ENCODE measurements at places on chromosomes 11 and 22.

- peak; percentile 17 for DNase-seq
Observed at GRCh38 chr11:110909336-110909735, 197.1 kb upstream of the ARHGAP20 start.

- no peak for DNase-seq
Observed at GRCh38 chr11:30489076-30489475, 97.1 kb downstream of the MPPED2 start.

- peak; percentile 74 for DNase-seq
Observed at GRCh38 chr22:47053726-47054141, 291.3 kb downstream of the TBC1D22A start.

DNA sequence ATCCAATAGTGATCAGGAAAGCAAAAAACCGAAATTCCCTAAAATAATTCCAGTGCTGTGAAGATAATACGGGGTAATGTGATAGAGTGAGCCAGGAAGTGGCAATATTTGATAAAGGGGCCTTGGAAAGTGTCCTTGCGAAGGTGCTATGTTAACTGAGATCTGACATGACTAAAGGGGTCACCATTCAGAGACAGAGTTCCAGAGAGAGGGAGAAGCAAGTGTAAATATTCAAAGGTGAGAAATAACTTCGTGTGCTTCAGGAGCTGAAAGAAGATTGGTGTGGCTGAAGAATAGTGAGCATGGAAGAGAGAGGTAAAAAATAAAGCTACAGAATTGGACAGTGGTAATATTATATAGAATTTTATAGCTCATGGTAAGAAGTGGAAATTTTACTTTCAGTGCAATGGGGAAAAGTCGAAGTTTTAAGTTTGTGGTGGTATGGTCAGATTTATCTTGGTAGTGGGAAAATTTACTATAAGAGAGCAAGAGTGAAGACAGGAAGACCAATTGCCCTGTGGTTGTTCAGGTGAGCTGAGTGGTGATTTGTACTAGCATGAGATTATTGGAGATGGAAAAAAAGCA, 164.5 kb downstream of the JRKL start:
- no peak for DNase-seq

DNA sequence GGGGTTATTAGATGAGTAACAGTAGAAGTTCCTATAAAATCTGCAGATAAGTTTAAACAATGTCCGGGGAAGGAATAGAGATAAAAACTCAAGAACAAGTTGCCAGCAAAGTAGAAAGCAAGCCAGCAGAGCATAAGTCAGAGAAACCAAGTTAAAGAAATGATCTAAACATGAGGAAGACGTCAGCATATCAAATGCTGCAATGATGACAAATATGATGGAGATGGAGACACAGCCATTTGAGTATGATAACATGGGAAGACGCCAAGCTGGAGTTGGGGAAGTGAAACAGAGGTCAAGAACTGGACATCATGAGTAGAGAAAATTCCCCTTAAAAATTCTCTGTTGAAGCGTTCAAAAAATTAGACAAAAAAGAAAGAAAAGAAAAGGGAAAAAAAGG, 571.5 kb downstream of the CNTN5 start:
- no peak for DNase-seq

DNA sequence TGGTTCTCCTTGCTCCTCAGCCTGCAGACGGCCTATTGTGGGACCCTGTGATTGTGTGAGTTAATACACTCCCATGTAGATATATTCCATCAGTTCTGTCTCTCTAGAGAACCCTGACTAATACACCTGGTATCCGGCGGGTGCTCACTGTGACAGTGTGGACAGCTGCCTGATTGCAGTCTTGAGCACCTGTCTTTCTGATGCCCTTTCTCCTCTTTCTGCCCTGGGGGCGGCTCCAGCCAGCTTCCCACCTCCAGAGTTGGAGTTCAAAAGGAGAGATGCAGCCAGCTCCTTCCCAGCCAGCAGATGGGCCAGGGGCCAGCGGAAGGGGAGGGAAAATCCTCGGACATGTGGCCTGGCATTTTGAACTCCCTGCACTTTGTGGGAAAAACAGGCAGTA, 15.0 kb downstream of the SMIM38 start:
- DNase-seq: no peak

DNA sequence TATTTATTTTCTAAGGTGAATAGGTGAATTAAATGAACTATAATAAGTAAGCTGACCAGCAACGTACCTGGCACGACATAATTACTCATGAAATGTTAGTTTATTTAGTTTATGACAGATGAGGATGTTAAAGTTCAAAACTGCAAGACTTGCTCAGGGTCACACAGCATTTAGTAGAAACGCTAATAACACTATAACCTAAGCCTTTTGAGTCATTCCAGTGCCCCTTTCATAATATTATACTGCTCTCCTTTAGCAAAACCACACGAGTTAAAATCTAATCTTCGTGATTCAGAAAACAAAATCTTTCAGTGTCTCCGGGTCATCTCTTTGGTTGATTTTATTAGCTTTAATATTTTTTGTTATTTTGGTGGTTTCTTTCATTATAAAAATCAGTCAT, 39.6 kb downstream of the BTBD10 start:
- DNase-seq: no peak

- no peak for DNase-seq
Observed at GRCh38 chr22:26303475-26303874, 125.6 kb upstream of the ASPHD2 start.
